ENCODE measurements at places on chromosomes 7 and 10.

DNA sequence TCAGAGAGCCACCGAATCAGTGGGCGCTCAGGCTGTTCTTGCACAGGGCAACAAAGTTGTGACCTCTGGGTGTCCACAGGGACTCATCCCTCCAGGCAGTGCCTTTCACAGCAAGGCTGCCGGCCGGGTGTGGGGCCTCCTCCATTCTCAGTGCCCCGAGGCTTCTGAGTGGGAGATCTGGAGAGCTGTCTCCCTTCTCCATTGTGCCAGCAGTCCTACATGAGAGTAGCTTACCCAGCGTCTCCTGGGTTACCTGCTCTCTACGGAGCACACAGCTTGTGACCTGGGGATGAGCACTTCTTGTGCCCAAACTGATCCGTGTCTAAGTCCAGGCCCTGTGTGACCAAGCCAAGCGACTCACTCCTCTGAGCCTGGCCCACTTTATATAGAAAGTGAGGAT lies 240.9 kb upstream of the GRB10 start:
- DNase-seq: no peak
- peaks cover 6% of the 10 kb centered on the region for H3K4me1 ChIP-seq
- H3K36me3 ChIP-seq: no peaks in the 10 kb centered on the region
- H3K27ac ChIP-seq: no peak overlapping the region
- no peak overlapping the region for H3K4me3 ChIP-seq

DNA sequence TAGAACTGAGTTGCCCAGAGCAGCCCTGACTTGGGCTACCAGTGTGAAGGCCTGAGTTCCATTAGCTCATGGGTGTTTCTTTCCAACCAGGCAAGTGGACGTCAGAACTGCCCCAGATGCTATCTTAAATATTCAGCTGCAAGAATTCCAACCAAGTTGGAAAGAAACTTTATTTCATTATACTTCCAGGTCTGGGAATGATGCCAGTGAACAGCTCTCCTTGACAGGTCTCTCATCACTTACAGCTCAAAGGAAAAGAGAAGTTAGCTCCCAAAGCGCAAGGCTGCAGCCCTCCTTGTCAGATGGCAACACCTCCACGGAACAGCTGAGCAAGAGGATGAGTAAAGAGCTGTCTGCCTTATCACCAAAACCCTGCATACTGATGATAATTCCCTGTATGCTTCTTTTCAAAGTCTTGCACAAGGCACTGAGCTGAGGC lies 255.5 kb upstream of the AOAH start:
- no peak overlapping the region for H3K27ac ChIP-seq
- no peak for DNase-seq
- no peak overlapping the region for H3K4me3 ChIP-seq
- H3K27me3 ChIP-seq: peaks cover 9% of the 10 kb centered on the region
- H3K4me1 ChIP-seq: no peaks in the 10 kb centered on the region

GRCh38 chr7:86958380-86958779 lies 101.1 kb downstream of the ELAPOR2 start:
- H3K36me3 ChIP-seq: no peaks in the 10 kb centered on the region
- no peak for DNase-seq
- no peaks in the 10 kb centered on the region for H3K27me3 ChIP-seq
- no peak overlapping the region for H3K4me3 ChIP-seq

- no peak overlapping the region for H3K4me3 ChIP-seq
- no peaks in the 10 kb centered on the region for H3K27me3 ChIP-seq
- peak; percentile 23 for DNase-seq
- H3K27ac ChIP-seq: no peak overlapping the region
- H3K36me3 ChIP-seq: no peaks in the 10 kb centered on the region
- peaks cover 5% of the 10 kb centered on the region for H3K4me1 ChIP-seq
Observed at GRCh38 chr10:62384057-62384446, 9.9 kb downstream of the ZNF365 start.

DNA sequence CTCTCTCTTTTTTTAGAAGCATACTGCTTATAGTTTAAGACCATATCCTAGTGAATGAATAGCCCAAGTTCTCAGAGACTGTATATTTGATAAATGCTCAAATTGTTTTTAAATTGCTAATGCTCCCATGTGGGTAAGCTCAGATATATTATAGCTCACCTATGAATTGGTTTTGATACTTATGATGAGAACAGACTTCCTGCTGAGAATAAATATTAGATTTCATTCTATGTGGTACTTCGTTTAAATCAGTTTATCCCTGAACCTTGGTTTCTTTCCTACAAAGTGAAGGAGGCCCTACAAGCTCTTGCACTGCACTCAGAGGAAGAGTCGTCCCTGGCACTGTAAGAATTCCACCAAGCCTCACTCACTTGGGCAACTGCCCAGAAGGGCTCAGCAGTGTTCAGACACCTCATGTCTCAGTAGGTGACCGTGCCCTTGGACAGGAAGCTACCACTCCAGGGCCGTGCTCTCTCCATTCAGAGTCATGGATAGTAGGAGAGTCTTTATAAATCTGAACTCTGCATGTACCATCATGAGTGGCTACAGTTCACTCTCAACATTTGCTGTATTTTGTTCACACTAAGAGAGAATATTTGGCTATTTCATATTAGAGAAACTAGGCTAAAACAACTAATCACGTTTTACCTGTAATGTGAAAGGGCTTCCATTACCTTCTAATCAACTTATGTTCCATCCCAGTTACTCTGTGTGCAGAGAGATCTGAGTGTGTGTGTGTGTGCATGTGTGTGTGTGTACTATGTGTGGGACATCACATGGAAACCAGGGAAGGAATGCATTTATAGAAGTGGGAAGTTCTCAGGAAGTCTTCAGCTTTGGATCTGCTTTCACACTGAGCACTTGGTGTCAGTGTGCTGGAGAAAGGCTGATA lies 93.8 kb downstream of the PTPRE start:
- peaks cover 2% of the 10 kb centered on the region for H3K4me1 ChIP-seq
- H3K36me3 ChIP-seq: no peaks in the 10 kb centered on the region
- no peak overlapping the region for H3K27ac ChIP-seq
- H3K4me3 ChIP-seq: no peak overlapping the region

- no peak overlapping the region for H3K4me3 ChIP-seq
- peaks cover 19% of the 10 kb centered on the region for H3K4me1 ChIP-seq
- H3K27me3 ChIP-seq: no peaks in the 10 kb centered on the region
Observed at GRCh38 chr10:95242581-95243317, 48.1 kb downstream of the PDLIM1 start.

GRCh38 chr10:114096864-114097263 lies 53.2 kb downstream of the ADRB1 start:
- H3K27ac ChIP-seq: no peak overlapping the region
- H3K4me1 ChIP-seq: peaks cover 5% of the 10 kb centered on the region
- peaks cover 69% of the 10 kb centered on the region for H3K27me3 ChIP-seq
- H3K36me3 ChIP-seq: no peaks in the 10 kb centered on the region
- H3K4me3 ChIP-seq: no peak overlapping the region

GRCh38 chr7:2399848-2400587 lies 3.4 kb upstream of the CHST12 start:
- peak; percentile 93 for DNase-seq
- H3K27me3 ChIP-seq: no peaks in the 10 kb centered on the region
- H3K36me3 ChIP-seq: no peaks in the 10 kb centered on the region
- no peak overlapping the region for H3K4me3 ChIP-seq
- H3K27ac ChIP-seq: peak overlapping the region; percentile 97
- peaks cover 24% of the 10 kb centered on the region for H3K4me1 ChIP-seq

DNA sequence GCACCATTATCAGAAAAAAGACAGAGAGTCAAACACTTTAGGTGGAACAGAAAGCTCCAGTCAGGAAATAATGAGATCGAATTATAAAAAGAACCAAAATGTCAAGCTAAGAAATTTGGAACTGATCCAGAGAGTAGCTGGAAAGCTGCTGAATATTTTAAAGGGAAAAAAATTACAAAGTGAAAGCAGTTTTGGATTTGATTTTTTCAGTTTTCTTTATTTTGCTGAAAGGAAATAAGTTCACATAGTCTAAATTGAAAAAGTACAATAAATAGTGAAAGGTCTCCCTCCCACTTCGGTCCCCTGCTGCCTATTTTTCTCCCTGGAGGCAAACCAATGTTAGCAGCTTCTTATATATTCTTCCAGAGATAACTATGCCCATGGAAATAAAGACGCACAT lies 11.3 kb upstream of the TOMM7 start:
- no peaks in the 10 kb centered on the region for H3K36me3 ChIP-seq
- DNase-seq: no peak
- no peaks in the 10 kb centered on the region for H3K4me1 ChIP-seq
- no peak overlapping the region for H3K27ac ChIP-seq

GRCh38 chr7:92698237-92698841 lies 108.1 kb upstream of the FAM133B start:
- H3K4me1 ChIP-seq: peaks cover 9% of the 10 kb centered on the region
- peak overlapping the region; percentile 88 for H3K27ac ChIP-seq
- H3K36me3 ChIP-seq: peaks cover 5% of the 10 kb centered on the region
- peak; percentile 90 for DNase-seq
- peak overlapping the region; percentile 58 for H3K4me3 ChIP-seq

- no peak overlapping the region for H3K27ac ChIP-seq
- no peaks in the 10 kb centered on the region for H3K4me1 ChIP-seq
- H3K4me3 ChIP-seq: no peak overlapping the region
- no peak for DNase-seq
- H3K27me3 ChIP-seq: no peaks in the 10 kb centered on the region
- no peaks in the 10 kb centered on the region for H3K36me3 ChIP-seq
Observed at GRCh38 chr7:83015916-83016315, 146.8 kb downstream of the PCLO start.

DNA sequence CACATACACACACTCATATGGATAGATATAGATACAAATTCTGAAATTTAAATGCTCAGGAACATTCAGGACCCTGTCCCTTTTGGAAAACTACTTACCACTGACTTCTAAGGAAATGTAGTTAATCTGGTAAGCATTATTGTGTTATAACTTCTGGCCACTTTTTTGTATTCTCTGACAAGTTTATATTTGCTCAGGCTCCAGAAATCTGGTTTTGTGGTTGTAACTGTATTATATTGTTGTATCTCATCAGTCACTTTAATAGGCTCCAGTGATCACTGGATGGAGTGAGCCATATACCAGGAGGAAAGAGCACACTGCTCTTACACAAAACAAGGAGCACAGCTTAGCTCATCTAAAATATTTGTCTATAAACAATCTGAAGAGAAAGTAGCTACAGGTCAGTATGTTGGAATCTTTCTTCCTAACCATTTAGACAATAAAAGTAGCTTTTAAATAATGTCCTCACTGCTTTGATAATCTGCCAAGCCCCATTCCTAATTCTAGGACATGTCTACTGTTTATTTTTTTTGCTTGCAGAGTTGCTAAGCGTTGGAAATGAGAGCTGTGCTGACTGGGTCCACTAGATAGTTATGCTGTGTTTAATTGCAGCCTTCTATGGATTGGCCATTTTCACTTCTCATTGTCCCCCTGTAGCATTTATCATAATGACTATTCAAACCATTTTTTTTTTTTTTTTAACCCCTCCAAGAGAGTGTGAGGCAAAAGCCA lies 43.8 kb downstream of the SMNDC1 start:
- H3K36me3 ChIP-seq: no peaks in the 10 kb centered on the region
- H3K27ac ChIP-seq: no peak overlapping the region
- peak; percentile 32 for DNase-seq
- H3K4me1 ChIP-seq: no peaks in the 10 kb centered on the region
- H3K4me3 ChIP-seq: no peak overlapping the region

GRCh38 chr10:92045641-92046106 lies 122.1 kb downstream of the BTAF1 start:
- H3K27me3 ChIP-seq: no peaks in the 10 kb centered on the region
- no peak overlapping the region for H3K4me3 ChIP-seq
- H3K27ac ChIP-seq: no peak overlapping the region
- DNase-seq: no peak
- H3K36me3 ChIP-seq: no peaks in the 10 kb centered on the region

DNA sequence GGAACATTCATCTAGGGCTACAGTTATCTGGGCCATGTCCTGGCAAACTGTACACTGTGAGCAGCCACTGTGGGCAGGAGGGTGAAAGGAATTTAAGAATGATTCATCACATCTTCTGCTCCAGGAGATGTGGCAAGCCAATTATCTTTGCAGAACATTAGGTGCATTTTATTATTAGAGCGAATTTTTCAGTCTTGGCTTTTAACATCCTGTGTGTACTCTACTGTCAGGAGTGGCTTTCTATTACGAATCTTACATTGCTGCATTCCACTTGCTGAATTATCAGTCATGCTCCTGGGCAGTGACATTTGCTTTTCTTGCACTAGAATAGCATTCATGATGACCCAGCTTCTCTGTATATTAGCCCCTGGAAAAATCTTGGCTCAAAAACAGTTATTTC lies 109.2 kb upstream of the TARP start:
- no peak overlapping the region for H3K27ac ChIP-seq
- no peaks in the 10 kb centered on the region for H3K36me3 ChIP-seq
- no peak overlapping the region for H3K4me3 ChIP-seq
- H3K4me1 ChIP-seq: no peaks in the 10 kb centered on the region
- H3K27me3 ChIP-seq: no peaks in the 10 kb centered on the region

All from mesenchymal stem cell (in vitro differentiated cells and primary cell).